Dermis microvascular lymphatic vessel endothelial cell (primary cell): ENCODE measurements at places on chromosomes 7 and 10. TPM values are rescaled to one million over a fixed set of nuclear protein-coding genes. Genes with fewer than 3 reads are reported as not detected.

SFTPA1 gene
- total RNA-seq, result not detected in 2 replicates

TES gene
- 89.5 and 90.5 TPM in 2 replicates for total RNA-seq

ZNF727 gene
- total RNA-seq, result 0.13 and 0.25 TPM in 2 replicates

TUBB8 gene
- under 0.01 TPM in 1 of 2 replicates, not detected in the other for total RNA-seq

CCDC172 gene
- total RNA-seq, result not detected in 2 replicates

SMKR1 gene
- 0.13 and 0.51 TPM in 2 replicates for total RNA-seq

PDGFA gene
- total RNA-seq, result 53.9 and 81.2 TPM in 2 replicates

ZEB1 gene
- total RNA-seq, result 58.5 and 62.6 TPM in 2 replicates

ACBD7 gene
- 0.89 and 3.1 TPM in 2 replicates for total RNA-seq

GPER1 gene
- 1.5 and 2.3 TPM in 2 replicates for total RNA-seq

ZNF488 gene
- 0.13 TPM in 2 replicates for total RNA-seq

LOXL4 gene
- total RNA-seq, result 0.25 and 0.51 TPM in 2 replicates

ENO4 gene
- under 0.01 TPM in 1 of 2 replicates, not detected in the other for total RNA-seq

ARHGAP19 gene
- 10.5 and 11.7 TPM in 2 replicates for total RNA-seq

SPOCK2 gene
- 1.9 and 6.2 TPM in 2 replicates for total RNA-seq
